ENCODE measurements at places on chromosomes 5 and 9. TPM values are rescaled to one million over a fixed set of nuclear protein-coding genes. Genes with fewer than 3 reads are reported as not detected.

The PCDHGA4 gene
- 6.0 TPM for total RNA-seq

The PCDHGA3 gene
- 0.65 TPM for total RNA-seq

The IL13 gene
- total RNA-seq: not detected

The MTMR12 gene
- total RNA-seq: 14.1 TPM

The ESM1 gene
- 0.16 TPM for total RNA-seq

The AHRR gene
- total RNA-seq: 47.7 TPM

The LRRTM2 gene
- total RNA-seq: 0.48 TPM

The RAB24 gene
- 45.6 TPM for total RNA-seq

The ORM1 gene
- 0.24 TPM for total RNA-seq

The SELENOP gene
- total RNA-seq: 335 TPM

The DAB2IP gene
- total RNA-seq: 9.3 TPM

The NPR3 gene
- 2.7 TPM for total RNA-seq

The PDE6A gene
- 0.13 TPM for total RNA-seq

The NR6A1 gene
- 0.52 TPM for total RNA-seq

The FBXW11 gene
- total RNA-seq: 54.5 TPM

The ARL14EPL gene
- not detected for total RNA-seq

The GPX3 gene
- 35.0 TPM for total RNA-seq

The SLC6A18 gene
- total RNA-seq: not detected

The STOM gene
- 145 TPM for total RNA-seq

The SLC4A9 gene
- not detected for total RNA-seq

The FAM169A gene
- under 0.01 TPM for total RNA-seq

The FGF10 gene
- total RNA-seq: 40.6 TPM

The FREM1 gene
- 0.26 TPM for total RNA-seq

The ASS1 gene
- 19.2 TPM for total RNA-seq

The PCDHGA9 gene
- 1.4 TPM for total RNA-seq

The FASTKD3 gene
- 7.2 TPM for total RNA-seq

The ADAMTSL1 gene
- total RNA-seq: 1.0 TPM

The CDKN2A gene
- 8.3 TPM for total RNA-seq

The SGCD gene
- total RNA-seq: 7.0 TPM

The NMUR2 gene
- 0.24 TPM for total RNA-seq

The TAF11L4 gene
- total RNA-seq: not detected

The C7 gene
- 3.1 TPM for total RNA-seq

The PCDHGA12 gene
- total RNA-seq: 17.4 TPM

The PCA3 gene
- total RNA-seq: not detected

The ZNF608 gene
- 9.3 TPM for total RNA-seq

The SMIM33 gene
- total RNA-seq: not detected

The CAMK2A gene
- total RNA-seq: 0.80 TPM

The MARCHF11 gene
- total RNA-seq: not detected

The STK32A gene
- total RNA-seq: 0.24 TPM

The FRRS1L gene
- total RNA-seq: 0.13 TPM

The ANKRD55 gene
- total RNA-seq: 0.40 TPM

The MARVELD2 gene
- total RNA-seq: 0.88 TPM

The PCDHA6 gene
- not detected for total RNA-seq

The GFRA3 gene
- total RNA-seq: not detected

The F12 gene
- 1.0 TPM for total RNA-seq

The ANKRD31 gene
- total RNA-seq: under 0.01 TPM

The ADAMTS16 gene
- 0.52 TPM for total RNA-seq

The EQTN gene
- total RNA-seq: not detected

The ZNF658 gene
- 4.8 TPM for total RNA-seq

The PCDHA2 gene
- total RNA-seq: not detected

The IQGAP2 gene
- 1.4 TPM for total RNA-seq

The SLC25A2 gene
- not detected for total RNA-seq

The SLC22A5 gene
- 4.1 TPM for total RNA-seq

The LMX1B gene
- total RNA-seq: not detected

Data from epithelial cell of alveolus of lung (primary cell).